Endothelial cell (in vitro differentiated cells): ENCODE measurements at places on chromosomes 4 and X. TPM values are rescaled to one million over a fixed set of nuclear protein-coding genes. Genes with fewer than 3 reads are reported as not detected.

DNA sequence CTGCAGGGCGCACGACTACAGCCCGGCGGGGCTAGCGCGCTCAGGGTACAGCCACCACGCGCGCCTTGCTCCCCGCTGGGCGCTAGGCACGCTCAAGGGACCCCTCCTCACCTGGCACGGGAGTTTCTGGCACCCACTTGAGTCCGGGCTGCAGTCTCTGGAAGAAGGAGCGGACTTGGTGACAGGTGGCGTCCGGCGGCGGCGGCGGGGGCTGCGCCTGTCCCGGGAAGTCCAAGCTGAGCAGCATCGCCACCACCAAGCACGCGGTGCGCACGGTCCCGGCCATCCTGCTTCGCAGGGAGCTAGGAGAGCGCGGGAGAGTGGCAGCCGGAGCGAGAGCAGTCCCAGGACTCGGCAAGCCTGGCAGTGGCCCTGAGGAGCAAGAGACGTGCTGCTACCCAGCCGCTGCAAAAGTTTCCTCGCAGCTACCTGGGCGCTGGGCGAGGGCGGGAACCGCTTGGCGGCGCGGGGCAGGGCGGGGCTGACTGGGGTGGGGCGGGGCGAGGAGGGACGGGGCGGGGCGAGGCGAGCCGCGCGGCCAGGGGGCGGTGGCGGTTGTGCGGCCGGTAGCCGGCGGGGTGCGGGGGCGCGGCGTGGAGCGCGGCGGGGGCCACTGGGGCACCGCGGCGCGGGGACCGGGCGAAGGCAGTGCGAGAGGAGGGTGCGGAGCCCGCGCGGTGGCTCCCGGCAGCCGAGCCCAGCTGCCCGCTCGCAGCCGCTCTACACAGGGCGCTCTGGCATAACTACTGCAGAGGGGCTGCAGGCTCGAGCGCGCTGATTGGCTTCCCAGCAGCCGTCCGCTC lies at the start of gene GPC3:
Gene GPC3 (minus strand): TSS at position 431 of the 803 bp plus-strand sequence.
- H3K27me3 ChIP-seq = peaks cover 3% of the 10 kb centered on the region
- DNase-seq = peak; percentile 48
- peaks cover 4% of the 10 kb centered on the region for H3K4me1 ChIP-seq
- no peaks in the 10 kb centered on the region for H3K36me3 ChIP-seq
- peak within 1 kb of the TSS; percentile 80 for H3K4me3 ChIP-seq
- H3K27ac ChIP-seq = no peak within 1 kb of the TSS

Gene PABPC4L
- total RNA-seq = 2.4 TPM

GRCh38 chr4:186839122-186840037 lies 115.7 kb upstream of the FAT1 start:
- DNase-seq = no peak
- H3K27me3 ChIP-seq = no peaks in the 10 kb centered on the region
- no peaks in the 10 kb centered on the region for H3K4me1 ChIP-seq

Gene SPIN2A
- 1.6 TPM for total RNA-seq
